ENCODE measurements at places on chromosomes 7 and 10.

DNA sequence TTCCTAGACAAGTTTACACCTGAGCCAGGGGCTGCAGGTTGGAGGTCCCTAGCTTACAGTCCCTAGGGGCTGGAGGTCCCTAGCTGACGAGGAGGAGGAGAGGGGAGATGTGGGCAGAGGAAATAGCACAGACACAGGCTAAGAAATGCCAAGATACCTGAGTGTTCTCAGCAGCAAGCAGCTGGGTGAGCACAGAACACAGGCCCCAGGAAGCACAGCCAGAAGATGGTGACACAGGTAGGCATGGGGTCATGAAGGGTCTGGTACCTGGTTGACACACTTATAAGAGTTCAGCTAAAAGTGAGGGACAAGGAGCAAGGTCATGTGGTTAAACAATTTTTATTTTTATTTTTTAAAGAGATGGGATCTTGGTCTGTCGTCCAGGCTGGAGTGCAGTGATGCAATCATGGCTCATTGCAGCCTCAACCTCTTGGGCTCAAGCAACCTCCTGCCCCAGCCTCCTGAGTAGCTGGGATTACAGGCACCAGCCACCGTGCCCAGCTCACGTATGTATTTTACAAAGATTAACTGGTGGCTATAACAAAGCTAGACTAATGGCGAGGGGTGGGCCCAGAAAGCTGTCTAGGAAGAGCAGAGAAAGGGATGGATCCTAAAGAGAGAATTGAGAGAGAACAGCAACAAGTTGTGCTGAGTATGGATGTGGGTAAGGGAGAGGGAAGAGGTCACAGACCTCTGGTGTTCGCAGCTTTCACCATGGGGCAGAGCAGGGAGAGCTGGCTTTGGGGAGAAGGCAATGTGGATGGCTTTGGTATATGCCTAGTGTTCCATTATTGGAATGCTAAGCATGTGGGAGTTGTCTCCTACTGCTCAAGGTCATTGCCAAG is 140.3 kb upstream of the KLF14 start:
- DNase-seq, result no peak

- DNase-seq, result no peak
Measured at GRCh38 chr10:1552406-1552805, 184.9 kb downstream of the ADARB2 start.

DNA sequence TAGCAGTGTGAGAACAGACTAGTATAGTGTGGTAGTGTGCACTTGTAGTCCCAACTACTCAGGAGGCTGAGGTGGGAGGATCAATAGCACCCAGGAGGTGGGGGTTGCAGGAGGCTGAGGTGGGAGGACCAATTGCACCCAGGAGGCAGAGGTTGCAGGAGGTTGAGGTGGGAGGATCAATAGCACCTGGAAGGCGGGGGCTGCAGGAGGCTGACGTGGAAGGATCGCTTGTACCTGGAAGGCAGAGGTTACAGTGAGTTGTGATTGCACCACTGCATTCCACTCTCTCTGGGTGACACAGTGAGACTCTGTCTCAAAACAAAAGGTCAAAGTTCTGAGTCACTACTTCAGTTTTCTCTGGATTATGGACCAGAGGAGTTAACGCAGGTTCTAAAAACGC is 22.6 kb upstream of the DIP2C start:
- DNase-seq, result no peak

DNA sequence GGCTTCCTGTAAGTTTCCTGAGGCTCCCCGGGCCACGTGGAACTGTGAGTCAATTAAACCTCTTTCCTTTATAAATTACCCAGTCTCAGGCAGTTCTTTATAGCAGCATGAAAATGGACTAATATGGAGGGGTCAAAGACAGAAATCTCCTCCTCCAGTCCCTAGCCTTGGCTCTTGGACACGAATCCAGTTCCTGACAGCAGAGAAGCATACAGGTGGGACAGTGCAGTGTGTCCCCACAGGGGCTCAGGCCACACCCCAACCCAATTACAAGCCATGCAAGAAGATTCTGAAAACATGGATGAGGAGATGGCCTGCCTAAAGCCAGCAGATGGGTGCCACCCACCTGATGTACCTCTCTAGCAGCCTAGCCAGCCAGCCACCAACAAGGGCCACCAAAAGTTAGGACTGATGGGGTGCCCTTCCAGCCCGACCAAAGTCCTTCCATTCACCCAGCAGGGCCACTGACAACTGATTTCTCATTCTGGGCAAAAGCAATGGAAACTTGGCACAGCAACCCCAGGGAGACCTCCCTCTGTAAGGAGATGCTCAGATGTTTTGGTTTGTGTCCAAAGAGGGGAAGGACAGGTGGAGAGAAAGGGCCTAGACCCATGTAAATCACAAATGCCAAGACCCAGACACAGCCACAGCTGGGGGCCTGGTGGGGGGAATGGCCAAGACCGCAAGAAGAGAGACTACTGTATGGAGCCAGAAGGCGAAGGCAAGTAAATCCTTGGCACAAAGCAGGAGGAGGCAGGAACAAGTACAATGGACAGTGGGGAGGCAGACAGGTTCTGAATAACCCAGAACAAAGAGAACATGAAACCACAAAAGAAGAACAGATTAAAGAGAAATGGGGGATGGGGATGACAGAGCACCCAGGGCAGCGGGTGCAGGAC is 13.6 kb downstream of the GPRIN2 start:
- DNase-seq, result peak; percentile 12

GRCh38 chr10:89118091-89118490 is 89.0 kb downstream of the CH25H start:
- no peak for DNase-seq

DNA sequence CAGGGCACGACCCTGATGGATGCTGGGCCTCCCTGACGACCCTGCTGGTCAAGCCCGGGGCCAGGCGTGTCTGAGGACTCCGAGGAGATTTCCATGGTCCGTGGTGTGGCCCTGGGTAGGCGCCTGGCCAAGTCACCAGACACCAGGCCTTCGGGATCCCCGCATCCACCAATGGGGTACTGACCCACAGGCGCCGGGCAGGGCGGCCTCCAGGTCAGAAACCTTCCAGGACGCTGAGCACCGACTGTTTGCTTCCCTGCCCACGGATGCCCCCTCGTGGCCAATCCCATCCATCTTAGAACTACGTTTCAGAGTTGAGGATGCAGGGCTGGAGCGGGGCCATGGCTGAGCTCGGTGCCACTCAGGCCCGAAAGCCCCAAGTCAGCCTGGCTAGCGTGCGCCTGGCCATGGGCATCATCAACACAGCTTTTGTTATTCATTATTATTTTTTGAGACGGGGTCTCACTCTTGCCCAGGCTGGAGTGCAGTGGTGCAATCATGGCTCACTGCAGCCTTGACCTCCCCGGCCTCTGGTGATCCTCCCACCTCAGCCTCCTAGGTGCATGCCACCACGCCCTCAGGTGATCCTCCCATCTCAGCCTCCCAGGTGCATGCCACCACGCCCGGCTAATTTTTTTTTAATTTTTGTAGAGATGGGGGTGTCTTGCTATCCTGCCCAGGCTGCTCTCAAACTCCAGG is 7.1 kb upstream of the AMZ1 start:
- DNase-seq, result peak; percentile 55

DNA sequence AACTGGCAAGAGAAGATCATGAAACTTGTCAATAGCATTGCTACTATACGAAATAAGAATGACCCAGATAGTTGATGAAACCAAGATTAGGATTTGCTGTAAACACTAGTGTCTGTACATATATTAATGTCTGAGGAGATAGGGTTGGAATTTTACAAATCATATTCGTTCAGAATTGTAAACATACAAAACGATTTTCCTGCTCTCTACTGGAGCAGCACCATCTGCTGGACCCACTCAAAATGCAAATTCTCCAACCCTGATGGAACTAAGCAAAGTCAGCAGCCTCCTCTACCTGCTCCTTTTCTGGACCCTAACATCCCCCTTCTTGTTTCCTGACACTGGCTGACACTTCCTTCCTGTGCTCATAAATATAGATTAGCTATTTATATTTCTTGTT is 29.4 kb upstream of the SGMS1 start:
- DNase-seq, result no peak

GRCh38 chr7:46215987-46216567 is 295.0 kb upstream of the IGFBP3 start:
- no peak for DNase-seq

GRCh38 chr7:34069676-34070075 is 164.3 kb downstream of the BMPER start:
- DNase-seq, result no peak

DNA sequence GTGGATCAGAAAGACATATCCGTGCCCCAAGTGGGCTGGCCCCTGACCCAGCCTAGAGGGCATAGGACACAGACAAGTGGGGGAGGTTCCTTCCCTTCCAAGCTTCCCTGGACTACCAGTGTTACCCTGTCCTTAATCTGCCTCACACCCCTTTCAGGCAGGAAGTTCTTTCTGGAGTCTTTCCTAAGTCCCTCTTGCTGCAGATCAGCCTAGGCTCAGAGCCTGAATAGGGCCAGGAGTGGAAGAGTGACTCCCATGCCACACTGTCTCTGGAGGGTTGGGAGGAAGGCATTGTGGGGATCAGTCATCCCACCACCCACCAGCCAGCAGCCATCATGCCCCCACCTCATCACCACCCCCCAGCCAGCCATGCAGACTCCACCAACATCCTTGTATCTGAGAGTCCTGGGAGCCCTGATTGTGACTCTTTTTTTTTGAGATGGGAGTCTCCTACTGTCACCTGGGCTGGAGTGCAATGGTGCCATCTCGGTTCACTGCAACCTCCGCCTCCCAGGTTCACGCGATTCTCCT is 22.6 kb downstream of the POLL start:
- no peak for DNase-seq

DNA sequence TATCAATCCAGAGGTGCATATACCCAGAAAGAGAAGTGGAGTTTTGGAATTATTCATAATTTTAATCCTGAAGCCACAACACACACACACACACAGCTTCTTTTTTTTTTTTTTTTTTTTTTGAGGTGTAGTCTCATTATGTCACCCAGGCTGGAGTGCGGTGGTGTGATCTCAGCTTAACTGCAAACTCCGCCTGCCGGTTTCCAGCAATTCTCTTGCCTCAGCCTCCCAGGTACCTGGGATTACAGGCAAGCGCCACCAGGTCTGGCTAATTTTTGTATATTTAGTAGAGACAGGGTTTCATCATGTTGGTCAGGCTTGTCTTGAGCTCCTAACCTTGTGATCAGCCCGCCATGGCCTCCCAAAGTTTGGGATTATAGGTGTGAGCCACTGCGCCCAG is 35.4 kb downstream of the TET1 start:
- no peak for DNase-seq

GRCh38 chr7:21543528-21544302 is 876 bp downstream of the DNAH11 start:
- no peak for DNase-seq

DNA sequence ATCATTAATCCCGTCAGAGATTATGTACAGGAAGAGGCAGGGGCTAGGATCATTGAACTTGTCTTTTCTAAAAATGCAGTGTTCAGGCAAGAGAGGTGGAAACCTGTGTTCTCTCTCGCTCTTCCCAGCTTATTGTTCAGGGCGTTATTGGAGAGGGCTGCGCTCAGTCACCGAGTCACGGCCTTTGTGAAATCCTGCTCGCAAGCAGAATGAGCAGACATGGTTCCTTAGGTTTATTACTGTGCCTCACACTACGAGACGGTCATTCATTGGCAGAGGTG is 631 bp upstream of the PRKRIP1 start:
- DNase-seq, result no peak
